Activated CD4-positive, alpha-beta T cell treated with anti-CD3 and anti-CD28 coated beads for 48 hours (primary cell): ENCODE measurements at places on chromosomes 2 and 18.

DNA sequence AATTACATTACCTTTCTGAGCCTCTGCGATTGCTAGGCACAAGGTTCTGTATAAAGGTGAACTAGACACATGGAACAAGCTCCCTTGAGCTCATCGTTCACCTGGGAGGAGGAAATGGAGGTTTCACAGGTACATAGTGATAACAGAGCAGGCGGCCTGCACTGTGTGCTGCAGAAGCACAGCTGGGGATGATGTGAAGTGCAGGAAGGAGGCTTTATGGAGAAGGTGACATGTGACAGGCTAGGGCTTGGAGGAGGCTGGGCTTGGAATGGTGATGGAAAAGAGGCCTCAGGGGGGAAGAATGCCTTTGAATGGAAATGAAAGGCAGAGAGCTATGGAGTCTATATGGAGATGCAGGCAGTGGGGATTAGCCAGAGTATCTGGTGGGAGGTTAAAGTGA lies 22.9 kb downstream of the MARCHF4 start:
- no peak for DNase-seq

- no peak for DNase-seq
These were observed 134.8 kb downstream of the TCF4 start for GRCh38 chr18:55453186-55453585.

DNA sequence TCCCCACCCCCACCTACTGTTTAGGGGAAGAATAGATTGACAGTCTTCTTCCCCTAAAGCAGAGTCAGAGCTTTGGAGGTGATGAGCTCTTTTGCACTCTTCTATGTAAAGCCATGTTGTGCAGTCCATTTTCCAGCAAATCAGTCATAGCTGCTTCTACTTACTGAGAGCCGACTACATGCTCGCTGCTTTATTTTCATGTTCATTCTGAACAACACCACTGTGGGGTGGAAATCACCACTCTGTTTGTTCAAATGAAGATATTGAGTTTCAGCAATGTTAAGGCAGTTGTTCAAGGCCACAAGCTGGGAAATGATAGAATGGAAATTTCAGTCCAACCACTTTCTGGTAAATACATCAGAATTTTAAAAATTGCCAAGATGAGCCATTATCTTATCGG lies 88.3 kb downstream of the INSIG2 start:
- no peak for DNase-seq

GRCh38 chr2:32719430-32719829 lies 91.6 kb downstream of the TTC27 start:
- DNase-seq = no peak

- DNase-seq = peak; percentile 1
These were observed 28.5 kb downstream of the GPC1 start for GRCh38 chr2:240463866-240464481.

DNA sequence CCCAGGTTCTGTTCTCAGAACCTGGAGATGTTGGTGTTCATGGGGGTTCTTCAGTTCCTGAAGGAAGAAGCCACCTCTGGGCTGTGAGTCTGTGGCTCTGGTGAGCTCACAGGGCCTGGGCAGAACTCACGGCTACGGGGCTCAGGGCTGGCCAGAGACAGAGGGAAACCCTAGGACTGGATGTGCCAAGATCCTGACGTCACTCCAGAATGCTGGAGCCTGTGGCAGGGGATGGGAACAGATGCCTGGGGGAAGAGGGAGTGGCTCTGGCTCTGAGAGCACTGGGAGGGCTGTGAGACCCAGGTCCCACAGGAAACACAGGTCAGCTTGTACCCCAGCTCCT lies at the start of gene OTOF:
OTOF (minus strand) TSS at position 214 of the 343 bp plus-strand sequence.
- DNase-seq = no peak

DNA sequence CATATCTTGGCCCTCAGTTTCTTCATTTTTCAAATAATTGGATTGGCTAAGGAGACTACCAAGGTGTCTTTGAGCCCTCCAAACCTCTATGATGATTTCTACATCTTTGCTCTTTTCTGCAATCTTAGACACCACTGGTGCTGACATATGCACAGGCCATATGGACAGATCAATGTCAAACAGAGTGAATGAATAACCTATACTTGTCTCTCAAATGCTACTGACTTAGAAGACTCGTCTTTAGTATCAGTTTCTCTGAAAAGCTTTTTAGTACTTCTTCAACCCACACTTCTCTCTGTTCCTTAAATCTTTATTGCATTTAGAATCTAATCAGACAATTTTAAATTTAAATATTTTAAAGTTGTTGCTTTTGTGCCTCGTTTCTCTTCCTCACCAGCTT lies 258.2 kb downstream of the LTBP1 start:
- DNase-seq = no peak

GRCh38 chr2:9217838-9218770 lies 11.5 kb downstream of the ASAP2 start:
- no peak for DNase-seq

DNA sequence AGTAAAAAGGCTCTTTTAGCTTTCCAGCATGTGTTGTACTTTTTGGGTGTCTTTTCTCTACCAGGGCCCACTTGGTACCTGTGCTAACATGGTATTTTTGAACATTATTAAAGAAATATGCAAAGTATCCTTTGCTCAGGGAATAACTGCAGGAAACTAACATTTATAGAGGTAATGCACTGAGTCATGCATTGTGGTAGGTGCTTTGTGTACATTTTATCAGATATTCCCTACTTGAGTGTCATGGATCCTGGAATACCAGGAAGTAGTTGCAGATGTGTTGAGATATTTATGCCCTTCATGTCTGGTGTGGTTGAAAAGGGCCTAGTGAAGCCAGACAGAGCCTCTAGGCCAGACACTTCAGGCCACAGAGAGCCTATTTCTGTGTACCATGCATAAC lies 215.5 kb upstream of the CYRIA start:
- DNase-seq = no peak

- no peak for DNase-seq
These were observed 121.5 kb upstream of the SCN1A start for GRCh38 chr2:166249318-166249717.

DNA sequence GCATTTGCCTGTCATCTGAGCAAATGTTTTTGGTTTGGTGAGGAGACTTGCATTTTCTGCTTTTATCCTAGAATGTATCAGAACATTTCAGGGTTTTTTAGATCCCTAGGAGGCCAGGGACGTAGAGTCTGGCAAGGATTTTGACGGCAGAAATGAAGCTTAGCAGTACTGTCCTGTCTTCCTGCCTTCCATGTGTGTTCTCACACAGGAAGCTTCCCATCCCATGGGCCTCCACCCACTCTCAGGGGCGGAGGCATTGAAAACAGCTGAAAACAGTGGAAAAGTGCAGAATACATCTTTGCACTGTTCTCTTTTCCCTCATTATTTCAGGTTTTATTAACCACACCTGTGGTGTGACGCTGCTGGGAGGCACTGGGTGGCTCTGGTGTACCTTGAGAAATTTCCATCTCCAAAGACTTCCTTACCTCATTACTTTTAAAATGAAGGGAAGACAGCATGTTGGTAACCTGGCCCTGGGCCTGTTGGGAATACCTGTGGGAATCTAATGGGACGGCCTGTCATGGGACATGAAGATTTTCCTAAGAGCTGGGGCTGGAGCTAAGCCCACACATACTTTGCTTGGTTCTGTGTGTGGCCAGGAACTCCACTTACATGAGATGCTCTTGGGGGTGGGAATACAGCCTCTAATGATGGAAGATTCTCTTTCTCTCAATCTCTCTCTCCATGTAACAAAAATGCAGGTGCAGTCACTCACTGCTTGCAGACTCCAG lies 20.5 kb downstream of the PCARE start:
- no peak for DNase-seq

- no peak for DNase-seq
These were observed 731.3 kb upstream of the RAB6C start for GRCh38 chr2:129248198-129248597.

- peak; percentile 48 for DNase-seq
These were observed 10.7 kb upstream of the IAH1 start for GRCh38 chr2:9463698-9464034.

DNA sequence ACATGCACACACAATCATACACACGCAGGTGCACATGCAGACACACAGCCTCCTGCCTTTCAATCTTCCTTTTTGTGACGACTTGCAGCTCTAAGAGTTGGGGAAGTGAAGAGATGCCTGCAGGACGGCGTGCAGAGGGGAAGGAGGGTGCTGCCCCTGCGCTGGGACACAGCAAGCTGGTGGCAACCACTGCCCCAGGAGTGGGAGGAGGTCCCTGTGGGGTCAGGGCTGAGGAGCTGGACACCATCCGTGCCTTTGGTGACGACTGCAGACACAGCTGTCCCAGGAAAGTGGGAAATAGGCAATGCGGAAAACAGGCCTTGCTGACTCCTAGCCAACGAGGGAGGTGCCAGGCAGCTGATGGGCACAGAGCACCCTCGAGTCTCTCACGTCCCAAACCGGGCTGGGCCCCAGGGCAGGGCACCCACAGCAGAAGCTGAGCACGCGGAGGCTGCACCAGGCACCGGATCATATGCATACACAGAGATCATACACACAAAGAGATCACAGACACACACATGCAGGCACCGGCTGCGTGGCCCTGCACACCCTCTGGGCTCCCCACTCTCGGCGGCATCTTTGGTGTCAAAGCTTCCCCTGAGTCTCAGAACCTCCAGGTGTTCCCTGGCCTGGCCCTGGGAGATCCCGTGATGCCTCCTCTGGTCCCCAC lies 146.1 kb downstream of the PXDN start:
- no peak for DNase-seq

- peak; percentile 34 for DNase-seq
These were observed 649 bp downstream of the ESCO1 start for GRCh38 chr18:21599585-21600525.

GRCh38 chr2:30736461-30737325 lies 70.6 kb downstream of the CAPN13 start:
- no peak for DNase-seq

GRCh38 chr18:48488388-48488850 lies 50.4 kb upstream of the CTIF start:
- no peak for DNase-seq

DNA sequence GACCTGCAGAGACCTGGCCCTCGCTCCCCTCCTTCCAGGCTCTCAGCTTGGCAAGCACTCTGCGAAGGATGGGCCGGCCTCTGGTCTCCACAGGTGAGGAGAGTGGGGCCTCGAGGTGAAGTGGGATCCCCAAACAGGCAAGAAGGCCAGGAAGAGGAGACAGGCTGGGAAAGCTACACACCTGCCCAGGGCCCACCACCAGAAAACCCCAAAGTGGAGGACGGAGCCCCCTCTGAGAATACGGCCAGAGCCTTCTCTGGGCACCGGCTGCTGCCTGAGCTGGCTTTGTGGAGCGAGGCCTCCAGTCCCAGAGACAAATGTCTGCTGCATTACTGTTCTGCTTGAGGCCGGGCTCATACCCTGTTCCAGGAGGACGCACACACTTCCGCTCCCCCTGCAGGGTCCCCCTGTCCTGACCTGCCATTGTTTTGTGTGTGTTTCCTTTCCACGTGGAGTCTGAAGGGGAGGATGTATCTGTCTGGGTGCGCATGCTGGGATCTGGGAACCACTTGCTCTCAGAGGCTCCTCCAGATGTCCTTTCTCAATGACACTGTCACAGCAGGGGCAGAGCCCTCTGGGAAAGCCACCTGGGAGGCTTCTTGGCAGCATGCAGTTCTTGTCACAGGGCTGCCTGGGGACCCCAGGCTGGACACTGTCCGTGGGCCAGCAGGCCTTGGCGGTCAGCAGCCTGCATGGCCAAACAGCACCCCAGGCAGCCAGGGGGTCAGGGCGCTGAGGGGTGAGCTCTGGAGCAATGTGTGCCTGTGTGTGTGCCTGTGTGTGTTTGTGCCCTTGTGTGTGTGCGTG lies 20.8 kb downstream of the KCNF1 start:
- no peak for DNase-seq

GRCh38 chr2:102803897-102804217 lies 42.0 kb downstream of the TMEM182 start:
- DNase-seq = no peak

- no peak for DNase-seq
These were observed 2.4 kb downstream of the ALKAL2 start for GRCh38 chr2:285531-285930.

- no peak for DNase-seq
These were observed 136.2 kb downstream of the WDR7 start for GRCh38 chr18:56787390-56787789.

GRCh38 chr2:60708630-60709320 lies 47.3 kb upstream of the PAPOLG start:
- DNase-seq = no peak

- DNase-seq = no peak
These were observed 675.6 kb upstream of the CELF4 start for GRCh38 chr18:38241216-38241615.

DNA sequence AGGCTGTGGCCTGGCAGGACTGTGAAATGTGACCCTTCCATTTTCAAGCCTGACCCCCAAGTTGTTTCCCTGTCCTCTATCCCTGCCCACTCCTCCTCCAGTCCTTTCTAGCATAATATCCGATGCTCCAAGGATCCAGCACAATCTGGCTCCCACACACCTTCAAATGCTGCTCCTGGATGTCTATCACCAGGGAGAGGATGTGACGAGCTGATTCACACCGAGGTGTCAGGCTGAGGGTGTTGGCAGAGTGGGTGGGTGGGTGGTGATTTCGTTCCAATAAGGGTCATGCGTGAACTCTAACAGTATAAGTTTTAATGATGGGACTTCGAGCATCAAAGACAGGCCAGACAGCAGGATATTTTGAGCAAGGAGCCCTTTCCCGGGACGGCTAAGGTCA lies 107.8 kb downstream of the CELF4 start:
- no peak for DNase-seq

DNA sequence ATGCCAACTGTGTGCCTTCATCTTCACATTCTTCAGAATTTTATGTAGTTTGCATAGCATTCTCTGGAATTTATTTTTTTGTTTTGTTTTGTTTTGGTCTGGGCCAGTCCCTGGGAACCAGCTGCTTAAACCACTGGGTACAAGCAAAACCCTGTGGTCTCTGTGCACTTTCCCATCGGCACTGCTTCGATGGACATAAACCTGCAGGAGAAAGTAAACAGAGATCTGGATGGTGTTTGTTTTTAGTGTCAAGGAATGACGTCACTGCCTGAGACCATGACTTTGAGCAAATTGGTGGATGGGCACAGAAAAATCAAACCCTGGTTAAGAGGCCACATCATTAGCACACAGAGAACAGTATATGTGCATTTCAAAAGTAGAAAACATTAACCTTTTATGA lies 64.7 kb upstream of the RASGRP3 start:
- DNase-seq = no peak

DNA sequence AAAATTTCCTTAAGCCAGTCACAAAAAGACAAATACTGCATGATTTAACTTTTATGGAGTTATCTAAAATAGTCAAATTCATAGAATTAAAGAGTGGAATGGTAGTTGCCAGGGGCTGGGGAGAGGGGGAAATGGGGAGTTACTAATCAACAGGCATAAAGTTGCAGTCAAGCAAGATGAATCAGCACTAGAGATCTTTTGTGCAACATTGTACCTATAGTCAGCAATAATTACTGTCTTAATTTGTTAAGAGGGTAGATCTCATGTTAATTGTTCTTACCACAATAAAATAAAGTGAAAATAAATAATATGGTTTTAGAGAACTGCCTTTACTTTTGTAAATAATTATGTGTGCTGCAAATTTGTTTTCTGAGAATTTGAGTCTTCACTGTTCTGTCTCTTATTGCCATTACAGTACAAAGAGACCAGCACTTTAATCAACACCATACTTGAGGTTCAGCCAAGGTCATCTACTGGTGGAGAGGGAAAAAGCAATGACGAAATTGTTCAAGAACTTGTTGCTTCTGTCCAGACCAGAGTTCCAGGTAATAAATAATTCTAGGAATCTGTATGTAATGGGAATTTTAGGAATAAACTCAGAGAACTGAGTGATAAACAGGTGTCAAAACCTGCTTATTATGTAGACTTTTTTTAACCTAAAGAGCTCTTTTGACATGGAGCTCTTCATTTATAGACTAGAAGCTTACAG lies 75.5 kb downstream of the TRABD2A start:
- DNase-seq = no peak

- DNase-seq = peak; percentile 88
These were observed 2.8 kb downstream of the CNDP2 start for GRCh38 chr18:74498712-74499627.
